ENCODE measurements at places on chromosomes 13 and 19. TPM values are rescaled to one million over a fixed set of nuclear protein-coding genes. Genes with fewer than 3 reads are reported as not detected.

The SIPA1L3 gene
- 10.2 TPM for total RNA-seq

The CFD gene
- 388 TPM for total RNA-seq

The TMEM238 gene
- total RNA-seq, result 0.47 TPM

The IGFL2 gene
- total RNA-seq, result 0.43 TPM

The PEAK3 gene
- total RNA-seq, result 3.1 TPM

The TYROBP gene
- total RNA-seq, result 37.2 TPM

The CALR3 gene
- not detected for total RNA-seq

The LILRA1 gene
- total RNA-seq, result 0.82 TPM

The FUZ gene
- total RNA-seq, result 15.5 TPM

The ZNF793 gene
- 7.1 TPM for total RNA-seq

The C19orf81 gene
- 1.5 TPM for total RNA-seq

The ZIC5 gene
- total RNA-seq, result not detected

The ZNF497 gene
- 1.1 TPM for total RNA-seq

The TNNT1 gene
- total RNA-seq, result 16.4 TPM

The FGF14 gene
- 4.9 TPM for total RNA-seq

The NKPD1 gene
- not detected for total RNA-seq

The VSTM1 gene
- not detected for total RNA-seq

The ZNF235 gene
- 5.2 TPM for total RNA-seq

The ANGPTL8 gene
- 0.47 TPM for total RNA-seq

The SEMA6B gene
- 8.9 TPM for total RNA-seq

The ADGRL1 gene
- 34.3 TPM for total RNA-seq

The ZNF135 gene
- 2.8 TPM for total RNA-seq

The PSG11 gene
- total RNA-seq, result not detected

The SGCG gene
- total RNA-seq, result 61.8 TPM

The GRK1 gene
- 0.24 TPM for total RNA-seq

The CGB3 gene
- total RNA-seq, result not detected

The ZNF442 gene
- 3.5 TPM for total RNA-seq

The KASH5 gene
- total RNA-seq, result not detected

The KCTD4 gene
- 0.34 TPM for total RNA-seq

The RASA3 gene
- total RNA-seq, result 15.5 TPM

The RPL28 gene
- total RNA-seq, result 773 TPM

The PRKACA gene
- 412 TPM for total RNA-seq

The PSG6 gene
- total RNA-seq, result not detected

The FLT1 gene
- total RNA-seq, result 37.5 TPM

The NPAS1 gene
- 0.45 TPM for total RNA-seq

The KCNN1 gene
- 1.9 TPM for total RNA-seq

The HSD17B14 gene
- 6.1 TPM for total RNA-seq

The GNG7 gene
- 40.2 TPM for total RNA-seq

The ZNF836 gene
- total RNA-seq, result 8.6 TPM

The ZNF558 gene
- total RNA-seq, result 13.6 TPM

The THSD8 gene
- 3.6 TPM for total RNA-seq

All from right cardiac atrium (tissue), 5 donors.